Neural progenitor cell (in vitro differentiated cells): ENCODE measurements at places on chromosomes 5 and 9.

- DNase-seq: peak; percentile 67
Measured at GRCh38 chr5:11346336-11346735, 557.9 kb downstream of the CTNND2 start.

GRCh38 chr9:79043916-79044315, 527.8 kb upstream of the TLE4 start:
- DNase-seq: peak; percentile 23

DNA sequence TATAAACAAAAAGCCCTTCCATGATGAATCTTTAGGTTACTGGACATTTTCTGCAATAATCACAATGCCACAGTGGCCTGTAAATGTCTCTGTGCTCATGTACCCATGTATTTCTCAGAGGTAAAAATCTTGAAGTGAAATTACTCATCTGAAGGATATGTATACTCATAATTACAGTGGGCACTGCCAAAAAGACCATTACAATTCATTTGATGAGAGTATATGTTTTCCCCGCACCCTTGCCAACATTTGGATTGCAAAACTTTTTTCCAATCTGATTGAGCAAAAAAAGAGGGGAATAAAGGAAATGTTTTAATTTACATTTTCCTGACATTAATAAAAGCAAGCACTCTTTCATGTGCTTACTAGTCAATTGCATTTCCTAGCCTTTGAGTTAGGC, 110.5 kb downstream of the EPB41L4A start:
- no peak for DNase-seq

DNA sequence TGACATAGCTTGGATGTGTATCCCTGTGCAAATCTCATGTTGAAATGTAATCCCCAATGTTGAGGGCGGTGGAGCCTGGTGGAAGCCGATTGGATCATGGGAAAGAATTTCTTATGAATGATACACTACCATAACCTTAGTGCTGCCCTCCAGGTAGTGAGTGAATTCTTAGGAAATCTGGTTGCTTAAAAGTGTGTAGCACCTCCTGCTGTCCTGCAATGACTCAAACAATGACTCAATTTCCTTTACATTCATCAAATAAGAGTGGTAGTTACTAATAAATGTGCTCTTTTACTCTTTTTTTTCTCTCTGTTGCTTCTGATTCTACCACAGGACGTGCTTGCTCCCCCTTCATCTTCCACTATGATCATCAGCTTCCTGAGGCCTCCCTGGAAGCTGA, 1696.0 kb upstream of the CDH9 start:
- no peak for DNase-seq

DNA sequence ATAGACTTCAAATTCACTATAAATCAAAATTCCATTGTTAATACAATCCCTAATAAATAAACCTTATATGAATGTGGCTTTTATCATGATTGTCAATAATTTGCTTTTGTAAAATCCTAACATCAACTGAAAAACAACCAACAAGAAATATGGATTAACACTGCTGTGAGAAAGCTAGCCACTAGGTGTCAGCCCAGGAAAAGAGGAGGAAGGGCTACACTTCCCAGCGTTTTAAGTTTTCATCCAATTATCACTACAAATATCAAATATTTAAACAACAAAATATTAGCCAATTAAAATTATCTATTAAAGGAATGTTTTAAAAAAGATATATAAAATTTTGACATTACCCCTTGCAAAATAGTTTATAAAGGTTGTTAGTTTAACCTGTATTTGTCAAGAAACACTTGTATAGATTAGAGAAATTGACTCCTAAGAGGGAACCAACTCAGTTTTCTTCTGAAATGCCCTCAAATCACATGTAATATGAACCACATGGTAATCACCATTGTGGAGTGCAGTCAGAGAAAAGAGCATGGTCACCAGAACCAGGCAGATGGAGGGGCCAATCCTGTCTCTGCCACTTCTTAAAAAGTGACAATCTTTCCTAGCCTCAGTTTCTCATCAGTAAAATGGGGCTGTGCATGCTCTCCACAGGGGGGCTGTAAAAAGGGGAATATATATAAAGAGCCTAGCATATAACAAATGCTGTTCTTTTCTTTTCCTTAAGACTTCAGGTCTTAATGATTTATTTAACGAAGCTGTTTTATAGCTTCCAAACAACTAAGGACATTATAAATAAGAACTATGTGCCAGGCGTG, 188.2 kb downstream of the CRB2 start:
- peak; percentile 57 for DNase-seq

- no peak for DNase-seq
Measured at GRCh38 chr9:5178126-5178805, 7.2 kb downstream of the INSL6 start.

- DNase-seq: no peak
Measured at GRCh38 chr9:123132696-123133095, 99.2 kb downstream of the GPR21 start.

- no peak for DNase-seq
Measured at GRCh38 chr9:3473405-3473804, 52.4 kb downstream of the RFX3 start.

- DNase-seq: peak; percentile 87
Measured at GRCh38 chr9:19922476-19923118, 133.8 kb upstream of the SLC24A2 start.

- DNase-seq: no peak
Measured at GRCh38 chr5:151555760-151556576, 35.2 kb downstream of the FAT2 start.

- DNase-seq: no peak
Measured at GRCh38 chr9:125260561-125260960, 1.1 kb upstream of the GAPVD1 start.

GRCh38 chr5:148374690-148375360, 8.9 kb upstream of the FBXO38 start:
- DNase-seq: peak; percentile 76

DNA sequence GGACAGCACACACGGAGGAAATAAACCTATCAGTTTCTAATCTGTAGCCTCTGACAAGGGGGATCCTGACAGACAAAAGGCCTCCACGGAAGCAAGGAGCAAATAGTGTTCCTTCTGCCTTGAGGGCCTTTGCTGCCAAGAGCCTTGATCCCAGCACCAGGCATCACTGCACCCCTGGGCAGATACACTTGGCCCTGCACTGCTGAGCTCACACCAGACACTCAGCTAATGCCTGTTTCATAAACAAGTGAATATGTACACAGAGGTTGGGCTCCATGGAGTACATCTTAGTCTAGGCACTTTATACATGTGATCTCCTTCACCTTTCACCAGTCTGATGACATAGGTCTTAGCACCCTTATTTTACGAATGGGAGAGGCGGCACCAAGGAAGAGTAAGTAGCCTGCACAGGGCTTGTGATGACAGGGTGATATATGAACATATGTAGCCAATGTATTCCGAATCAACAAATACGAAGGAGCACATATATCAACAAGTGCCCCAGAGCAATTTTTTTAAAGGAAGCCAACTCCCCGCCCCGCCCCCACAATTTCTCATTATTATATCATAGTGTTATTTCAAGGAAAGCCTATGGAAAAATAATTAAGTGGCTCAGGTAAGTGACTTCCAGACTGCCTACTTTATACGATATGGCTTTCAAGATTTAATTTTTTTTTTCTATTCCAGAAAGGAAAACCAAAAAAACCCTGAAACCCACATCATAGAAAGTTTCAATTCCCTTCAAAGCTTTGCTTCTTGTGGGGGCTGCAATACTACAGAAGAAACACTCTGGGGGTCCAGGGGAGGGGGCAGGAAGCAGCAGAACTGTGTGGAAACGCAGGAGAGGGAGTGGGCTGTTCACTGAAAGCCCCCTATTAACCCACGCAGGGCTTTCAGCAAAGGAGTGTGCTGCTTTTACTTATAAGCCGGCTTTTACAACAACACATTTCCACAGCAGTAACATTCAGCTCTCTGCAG, 32.0 kb downstream of the CDC14B start:
- DNase-seq: peak; percentile 10

DNA sequence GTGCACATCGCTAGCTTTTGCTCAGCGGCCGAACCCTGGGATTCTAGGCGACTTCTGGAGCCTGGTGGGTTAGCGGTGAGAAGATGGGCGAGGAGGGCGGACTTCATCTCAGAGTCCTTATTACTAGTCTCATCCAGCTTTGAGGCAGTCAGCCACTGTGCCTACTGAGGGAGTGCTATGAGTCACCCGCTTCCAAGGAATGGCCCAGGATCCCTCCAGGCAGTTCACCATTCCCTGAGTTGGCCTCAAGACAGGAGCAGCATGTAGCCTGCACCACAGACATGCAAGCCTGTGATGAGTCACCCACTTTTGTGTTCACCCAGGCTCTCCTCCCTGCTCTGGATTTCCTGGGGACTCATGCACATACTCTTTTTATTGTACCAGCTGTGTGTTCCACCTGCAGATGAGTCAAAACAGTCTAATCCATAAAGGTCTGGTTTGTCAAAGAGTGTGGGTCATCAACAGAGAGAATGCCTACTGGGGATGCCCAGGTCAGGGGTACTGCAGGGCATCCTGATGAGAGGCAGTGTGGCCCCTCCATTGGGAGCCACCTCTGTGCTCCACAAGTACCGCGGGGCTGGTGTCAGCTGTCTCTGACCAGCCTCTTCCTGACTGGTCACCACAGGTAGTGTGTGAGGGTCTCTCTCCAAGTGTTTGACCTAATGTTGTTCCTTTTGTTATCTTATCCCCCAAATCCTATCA, 20.2 kb downstream of the SLC22A5 start:
- DNase-seq: no peak

DNA sequence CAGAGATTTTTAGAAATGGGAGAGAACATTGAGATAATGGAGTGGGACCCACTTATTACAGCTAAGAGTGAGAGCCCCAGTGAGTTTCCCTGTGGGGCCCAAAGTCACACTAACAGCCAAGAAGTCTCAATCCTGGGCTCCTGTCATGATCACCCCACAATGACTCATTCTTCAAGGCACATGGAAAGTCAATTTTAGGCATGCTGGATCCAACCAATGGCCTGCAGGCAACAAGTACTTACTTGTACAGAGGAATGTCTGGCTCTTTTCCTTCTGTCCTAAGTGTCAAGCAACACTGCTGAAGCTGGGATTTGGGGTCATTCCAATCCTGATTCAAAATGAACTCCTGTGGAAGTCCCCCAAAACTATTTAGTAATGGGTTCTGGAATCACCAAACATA, 123.1 kb downstream of the DROSHA start:
- no peak for DNase-seq

- DNase-seq: peak; percentile 87
Measured at GRCh38 chr5:176870110-176870591, 29.0 kb downstream of the HK3 start.

- DNase-seq: peak; percentile 14
Measured at GRCh38 chr5:43981556-43981955, 378.6 kb downstream of the NNT start.

GRCh38 chr5:179153921-179154345, 93.8 kb downstream of the ZNF354C start:
- no peak for DNase-seq

DNA sequence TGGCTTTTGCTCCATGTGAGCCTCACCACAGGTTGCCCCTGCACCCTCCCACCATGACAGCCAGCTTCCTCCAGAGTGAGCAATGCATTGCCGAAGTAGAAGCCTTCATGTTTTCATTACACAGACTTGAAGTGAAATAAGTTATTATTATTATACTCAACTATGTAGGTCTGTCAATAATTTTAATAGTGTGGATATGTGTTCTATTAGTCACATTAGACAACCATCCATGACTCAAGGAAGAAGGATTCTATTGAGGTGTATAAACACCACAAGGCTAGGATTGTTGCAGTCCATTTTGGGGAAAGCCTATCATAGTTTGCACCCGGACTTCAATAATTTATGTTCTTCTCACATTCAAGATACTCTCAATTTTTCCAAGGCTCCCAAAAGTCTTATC, 369.5 kb downstream of the TAF11L14 start:
- DNase-seq: no peak

- DNase-seq: no peak
Measured at GRCh38 chr5:56669534-56670483, 145.5 kb upstream of the MAP3K1 start.

GRCh38 chr5:171355302-171355724, 32.3 kb upstream of the NPM1 start:
- no peak for DNase-seq

DNA sequence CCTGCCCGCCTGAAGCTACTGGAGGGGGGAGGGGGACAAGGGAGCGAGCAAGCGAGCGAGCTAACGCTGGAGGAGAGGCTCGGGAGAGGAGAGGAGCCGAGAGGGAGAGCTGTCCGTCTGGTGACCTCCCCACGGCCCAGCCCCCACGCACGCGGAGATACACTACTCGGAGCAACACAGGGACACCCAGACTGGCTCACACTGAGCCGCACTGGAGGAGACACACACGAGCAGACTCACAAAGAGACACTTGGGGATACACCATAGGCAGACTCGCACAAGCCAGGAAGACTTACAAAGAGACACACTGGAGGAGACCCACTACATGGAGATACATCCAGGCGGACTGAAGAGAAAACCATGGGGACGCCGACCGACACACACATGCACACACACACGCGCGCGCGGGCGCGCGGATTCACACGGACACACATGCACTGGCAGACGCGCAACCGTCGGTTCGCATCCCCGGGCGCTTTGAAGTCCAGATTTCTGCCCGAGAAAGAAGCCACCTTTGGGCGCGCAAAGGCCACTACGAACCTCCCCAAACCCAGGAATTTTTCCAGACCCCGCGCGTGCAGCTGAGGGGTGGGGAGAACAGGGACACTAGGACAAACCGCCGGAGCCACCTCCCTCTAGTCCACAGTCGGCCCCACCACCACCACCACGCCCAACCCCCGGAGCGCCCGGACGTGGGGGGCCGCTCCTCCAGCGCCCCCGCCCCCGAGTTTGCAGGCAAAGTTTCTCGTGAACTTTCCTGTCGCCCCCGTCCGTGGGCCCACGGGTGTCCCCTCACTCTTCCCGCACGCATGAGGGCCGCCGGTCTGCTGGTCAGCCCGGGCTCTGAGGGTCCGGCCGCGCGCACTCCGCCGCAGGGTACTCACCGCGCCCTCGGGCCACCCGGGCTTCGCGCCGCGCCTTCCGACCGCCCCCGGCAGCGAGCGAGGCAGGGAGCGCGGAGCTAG, 571 bp downstream of the CNTFR start:
- peak; percentile 61 for DNase-seq

DNA sequence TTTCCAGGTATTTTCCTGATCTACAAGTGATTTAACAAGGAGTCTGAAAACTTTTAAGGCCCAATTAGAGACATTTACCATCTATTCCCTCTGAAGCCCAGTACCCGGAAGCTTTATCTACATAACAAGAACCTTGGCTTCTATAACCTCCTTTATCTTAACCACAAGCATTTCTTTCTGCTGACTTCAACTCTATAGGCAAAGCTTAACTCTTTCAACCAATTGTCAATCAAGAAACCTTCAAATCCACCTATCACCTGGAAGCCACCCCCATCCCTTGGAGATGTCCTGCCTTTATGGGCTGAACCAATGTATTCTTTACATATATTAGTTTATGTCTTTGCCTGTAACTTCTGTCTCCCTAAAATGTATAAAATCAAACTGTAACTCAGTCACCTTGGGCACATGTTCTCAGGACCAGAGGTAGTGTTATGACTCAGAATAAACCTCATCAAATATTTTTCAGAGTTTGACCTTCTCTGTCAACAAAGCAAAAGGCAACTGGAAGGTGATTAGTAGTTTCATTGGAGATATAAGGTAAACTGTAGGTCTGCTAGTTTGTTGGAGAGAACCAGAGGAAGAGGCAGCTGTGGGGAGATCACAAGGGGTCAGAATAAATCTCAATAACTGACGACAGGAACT, 13.0 kb upstream of the RIMOC1 start:
- DNase-seq: no peak

GRCh38 chr9:3285365-3286161, 240.2 kb downstream of the RFX3 start:
- DNase-seq: no peak

- DNase-seq: no peak
Measured at GRCh38 chr5:95727764-95728191, 3.4 kb upstream of the RHOBTB3 start.

GRCh38 chr5:5080790-5081189, 59.3 kb upstream of the ADAMTS16 start:
- no peak for DNase-seq
